ENCODE measurements at places on chromosomes 2 and 18.
A peak's percentile ranks its signal among the peaks of the same experiment; 100 is the strongest.

GRCh38 chr2:235598532-235599531 lies 105.0 kb downstream of the AGAP1 start:
- DNase-seq = no peak

- DNase-seq = no peak
Measured at GRCh38 chr2:148237911-148238310, 217.0 kb downstream of the MBD5 start.

- DNase-seq = no peak
Measured at GRCh38 chr18:55302167-55302833, 285.7 kb downstream of the TCF4 start.

GRCh38 chr2:164675027-164675426 lies 53.7 kb upstream of the GRB14 start:
- peak; percentile 18 for DNase-seq

GRCh38 chr2:162266460-162266760 lies 23.2 kb upstream of the FAP start:
- peak; percentile 44 for DNase-seq

DNA sequence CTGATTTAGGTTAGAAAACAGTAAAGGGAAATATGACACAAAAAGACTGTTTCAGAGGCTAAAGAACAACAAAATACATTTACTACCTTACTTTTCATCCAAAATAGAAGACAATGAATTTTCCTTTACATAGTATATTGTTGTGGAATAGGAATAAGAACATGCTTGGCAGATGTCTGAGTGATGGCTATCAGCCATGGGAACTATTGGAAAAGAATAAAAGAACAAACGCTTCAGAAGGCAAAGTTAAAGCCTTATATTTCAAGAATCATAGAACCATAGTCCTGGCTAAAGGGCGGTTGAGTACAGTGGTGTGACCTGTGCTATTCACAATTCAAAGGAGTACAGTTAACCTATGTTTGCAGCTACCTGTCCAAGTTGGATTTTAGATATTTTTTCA lies 73.9 kb upstream of the NRXN1 start:
- no peak for DNase-seq

DNA sequence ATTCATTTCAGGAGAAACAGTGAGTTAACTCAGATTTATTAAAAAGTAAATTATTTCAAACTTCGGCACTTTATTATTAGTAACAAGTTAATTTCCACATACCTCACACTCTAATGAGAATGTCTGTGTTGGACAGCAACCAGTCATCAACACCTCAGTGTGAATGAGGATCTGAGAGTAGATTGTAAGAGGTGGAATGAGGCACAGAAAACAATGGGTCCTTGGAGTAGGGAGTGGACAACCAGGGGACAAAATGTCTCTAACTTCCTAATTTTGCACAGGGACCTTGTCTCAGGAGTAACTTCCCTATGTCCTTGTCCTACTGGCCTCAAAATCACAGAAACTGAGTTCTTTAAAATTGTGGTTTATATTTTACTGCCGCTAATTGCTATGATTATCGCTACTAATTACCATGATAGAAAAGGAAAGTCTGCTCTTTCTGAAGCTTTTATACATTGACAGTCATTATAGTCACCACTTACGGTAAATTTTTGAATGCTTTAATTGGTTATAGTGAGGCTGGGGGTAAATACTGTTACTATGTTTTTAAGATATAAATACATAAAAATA lies 82.2 kb upstream of the LRPPRC start:
- no peak for DNase-seq

DNA sequence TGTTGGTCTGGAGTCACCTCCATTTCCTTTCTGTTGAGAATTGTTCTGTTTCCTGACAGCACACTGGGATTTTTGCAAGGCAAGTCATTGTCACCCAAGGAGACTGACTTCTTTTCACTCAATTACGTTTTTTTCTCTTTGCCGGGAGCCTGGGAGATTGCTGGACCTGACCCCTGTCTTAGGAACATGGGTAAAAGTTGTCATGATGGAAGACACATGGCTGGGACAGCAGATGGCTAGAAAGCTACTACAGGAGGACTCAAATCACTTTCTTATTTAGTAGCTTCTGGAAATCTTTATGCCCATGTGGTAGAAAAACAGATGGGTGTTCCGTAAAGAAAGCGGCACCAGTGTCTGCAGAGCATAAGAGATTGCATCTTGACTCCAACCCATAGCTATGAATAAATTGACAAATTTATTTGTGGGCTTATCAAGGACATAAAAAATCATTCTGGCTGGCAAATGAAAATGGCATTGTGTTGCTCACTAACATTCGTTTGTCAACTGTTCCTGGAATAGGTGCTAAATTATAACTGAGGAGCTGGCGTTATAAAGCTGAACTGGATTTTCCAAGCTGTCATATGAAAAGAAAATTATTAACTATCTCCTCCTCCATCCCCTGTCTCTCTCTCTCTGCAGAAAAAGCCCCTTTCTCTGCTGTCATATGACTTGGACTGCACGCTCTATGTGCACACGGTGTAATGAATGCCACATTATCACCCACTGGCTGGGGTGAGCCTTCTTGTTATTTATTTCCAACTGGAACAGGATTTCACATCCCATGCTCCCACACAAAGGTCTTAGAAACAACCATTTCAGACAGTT lies 159.8 kb downstream of the SH3RF3 start:
- DNase-seq = no peak

DNA sequence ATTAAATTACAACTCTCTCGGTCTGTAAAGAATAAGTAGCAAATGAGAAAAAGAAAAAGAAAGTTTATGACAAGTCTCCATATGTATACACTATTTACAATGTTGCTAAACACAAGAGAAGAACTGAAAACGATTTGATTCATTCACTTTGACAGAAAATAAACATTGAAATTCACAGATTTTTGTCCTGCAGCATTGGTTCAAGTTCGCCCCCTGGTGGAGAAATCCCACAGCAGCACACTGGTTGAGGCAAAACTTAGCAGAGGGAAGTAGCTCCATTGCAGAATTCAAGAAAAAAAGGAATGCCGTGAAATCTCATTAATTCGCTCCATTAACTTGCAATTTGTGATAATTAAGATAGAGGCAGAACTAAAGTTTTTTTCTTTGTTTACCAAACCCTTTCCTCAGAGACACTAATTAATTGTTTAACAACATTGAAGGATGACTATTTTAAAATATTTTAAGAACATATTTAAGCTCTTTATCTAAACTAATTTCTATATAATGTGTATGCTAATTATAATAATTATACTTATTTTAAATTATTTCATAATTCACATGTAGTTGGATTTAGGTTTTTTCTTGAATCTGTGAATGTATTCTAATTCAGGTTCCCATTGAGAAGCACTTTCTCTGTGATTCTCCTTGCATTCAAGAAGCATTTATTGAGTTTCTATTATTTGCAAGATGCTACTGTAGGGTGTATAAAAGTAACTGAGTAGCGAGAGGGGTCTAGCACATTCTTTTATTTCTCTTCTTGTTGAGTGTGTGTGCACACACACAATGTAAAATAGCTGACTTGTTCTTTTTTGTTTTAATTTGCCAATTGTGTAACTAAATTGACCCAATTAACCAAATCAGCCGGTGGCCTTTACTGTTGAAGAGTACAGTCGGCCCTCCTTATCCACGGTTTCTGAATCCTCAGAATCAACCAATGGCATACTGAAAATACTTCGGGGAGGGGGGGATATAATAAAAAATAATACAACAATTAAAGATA lies 74.1 kb downstream of the COL4A3 start:
- DNase-seq = peak; percentile 77

GRCh38 chr2:148305476-148305875 lies 284.6 kb downstream of the MBD5 start:
- DNase-seq = peak; percentile 18

- peak; percentile 61 for DNase-seq
Measured at GRCh38 chr2:217218269-217219163, 358.7 kb upstream of the TNP1 start.

DNA sequence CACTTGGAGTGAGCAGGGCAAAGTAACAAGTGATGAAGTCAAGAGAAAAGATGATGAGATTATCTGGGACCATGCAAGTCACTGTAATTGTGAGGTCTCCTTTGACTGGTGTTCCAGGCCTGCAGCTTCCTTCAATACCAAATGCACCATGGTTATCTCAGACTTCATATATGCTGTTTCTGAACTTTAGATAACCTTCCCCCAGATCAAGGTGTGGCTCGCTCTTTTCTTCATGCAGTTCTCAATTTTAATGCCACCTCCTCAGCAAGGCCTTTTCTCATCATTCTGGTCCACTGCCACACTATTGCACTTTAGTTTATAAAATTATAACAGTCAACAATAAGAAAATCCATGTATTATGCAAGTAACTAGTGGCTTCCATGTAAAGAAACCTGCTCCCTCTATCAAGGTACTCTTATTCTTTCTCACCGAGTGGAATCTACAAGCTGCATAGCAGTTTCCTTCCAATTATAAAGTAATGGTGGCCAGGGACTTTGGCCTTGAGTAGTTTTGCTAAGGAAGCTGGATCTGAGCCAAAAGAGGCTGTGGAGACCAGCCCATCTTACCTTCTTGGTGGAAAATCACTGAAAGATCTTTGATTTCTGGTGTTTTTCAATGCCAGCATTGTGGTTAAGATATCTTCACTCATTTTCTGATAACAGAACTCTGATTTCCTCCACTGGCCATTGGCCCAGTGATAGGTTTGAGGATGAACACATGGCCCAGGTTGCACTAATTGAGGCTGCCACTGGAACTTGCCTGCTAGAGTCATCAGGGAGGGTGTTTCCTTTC lies 113.6 kb downstream of the KCNE4 start:
- DNase-seq = no peak

GRCh38 chr2:38095996-38096861 lies 20.3 kb upstream of the CYP1B1 start:
- DNase-seq = no peak

GRCh38 chr2:24588294-24588693 lies 97.2 kb downstream of the NCOA1 start:
- no peak for DNase-seq

- DNase-seq = peak; percentile 29
Measured at GRCh38 chr2:226151157-226151556, 648.5 kb downstream of the IRS1 start.

GRCh38 chr2:86243950-86244733 lies 44.9 kb downstream of the MRPL35 start:
- no peak for DNase-seq

- DNase-seq = no peak
Measured at GRCh38 chr2:136204971-136205370, 87.0 kb upstream of the CXCR4 start.

GRCh38 chr2:145910416-145910815 lies 1390.5 kb upstream of the ZEB2 start:
- no peak for DNase-seq

DNA sequence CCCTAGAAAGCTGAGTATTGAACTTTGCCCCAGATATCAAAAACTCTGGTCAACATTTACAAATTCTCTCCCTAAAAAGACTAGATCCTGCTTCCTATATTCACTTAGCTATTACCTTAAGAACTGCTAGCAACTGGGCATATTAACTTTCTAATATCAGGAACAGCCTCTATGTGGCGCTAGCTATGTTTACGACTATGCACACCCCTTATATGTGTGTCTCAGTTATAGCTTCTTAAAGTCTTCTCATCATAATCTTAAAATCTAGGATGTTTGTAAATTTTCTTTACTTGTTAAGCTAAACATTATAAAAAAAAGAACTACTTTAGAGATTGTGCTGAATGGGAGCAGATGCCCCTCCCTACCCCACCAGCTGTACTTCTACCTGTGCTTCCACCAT lies 1.7 kb upstream of the STAMBP start:
- DNase-seq = no peak

DNA sequence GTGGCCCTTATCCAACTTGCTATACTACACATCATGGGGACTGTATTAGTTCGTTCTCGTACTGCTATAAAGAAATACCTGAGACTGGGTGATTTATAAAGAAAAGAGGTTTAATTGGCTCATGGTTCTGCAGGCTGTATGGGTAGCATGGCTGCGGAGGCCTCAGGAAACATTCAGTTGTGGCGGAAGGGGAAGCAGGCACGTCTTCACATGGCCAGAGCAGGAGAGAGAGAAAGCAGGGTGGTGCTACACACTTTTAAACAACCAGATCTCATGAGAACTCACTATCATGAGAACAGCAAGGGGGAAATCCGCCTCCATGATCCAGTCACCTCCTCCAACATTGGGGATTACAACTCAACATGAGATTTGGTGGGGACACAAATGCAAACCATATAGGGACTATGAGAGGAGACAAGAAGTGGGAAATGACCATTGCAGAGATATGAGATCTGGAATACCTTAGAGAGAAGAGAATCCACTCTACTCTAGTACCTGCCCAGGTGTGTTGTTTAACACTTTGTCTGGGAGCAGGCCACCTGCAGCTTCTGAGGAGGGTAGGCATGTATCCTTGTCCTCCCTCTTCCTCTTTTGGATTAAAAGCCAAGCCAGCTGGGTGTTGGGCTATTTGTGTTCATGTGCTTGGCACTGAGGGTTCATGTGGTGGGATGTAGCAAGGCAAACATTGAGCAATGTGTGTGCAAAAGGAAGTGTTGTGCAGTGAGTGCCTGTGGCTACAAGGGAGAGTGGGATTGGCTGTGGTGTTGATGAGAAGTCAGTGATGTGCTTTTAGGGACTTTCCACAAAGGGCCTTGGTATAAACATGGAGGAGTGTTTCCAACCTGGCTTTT lies 22.8 kb downstream of the TTLL4 start:
- no peak for DNase-seq

DNA sequence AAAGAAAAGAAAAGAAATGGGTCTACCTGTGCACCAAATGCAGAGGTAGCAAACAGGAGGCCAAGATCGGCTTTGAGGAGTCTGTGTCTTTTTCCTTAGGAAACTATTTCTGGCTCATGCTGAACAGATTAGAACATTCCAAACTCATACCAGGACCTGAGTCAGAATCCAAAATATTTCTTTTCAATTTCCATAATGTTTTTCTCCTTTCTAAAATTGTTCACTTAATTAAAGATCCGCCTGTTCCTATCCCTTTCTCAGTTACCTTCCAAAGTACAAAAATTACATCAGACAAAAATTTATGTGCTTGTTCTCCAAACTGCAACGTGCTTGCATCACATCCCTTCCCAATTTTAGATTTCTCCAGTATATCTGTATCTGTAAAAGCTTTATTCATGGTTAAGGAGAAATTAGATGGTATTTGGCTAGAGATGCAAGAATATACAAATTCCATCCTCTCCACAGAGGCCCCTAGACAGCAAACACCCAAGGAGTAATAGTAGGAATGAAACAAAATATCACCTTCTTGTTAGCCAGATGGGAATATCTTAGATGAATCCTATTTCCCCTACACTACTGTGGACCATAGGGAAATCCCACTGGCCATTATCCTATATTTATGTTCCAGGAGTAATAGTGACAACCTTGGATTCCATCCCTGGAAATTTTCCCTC lies 130.6 kb downstream of the LNPK start:
- DNase-seq = no peak

- DNase-seq = no peak
Measured at GRCh38 chr18:69689121-69689759, 258.4 kb downstream of the CD226 start.

- DNase-seq = peak; percentile 58
Measured at GRCh38 chr2:105329561-105330495, at the start of gene TGFBRAP1. TSS of gene TGFBRAP1 (minus strand) at chr2:105329735. CDS start at chr2:105308301, 21,434 bp downstream.

DNA sequence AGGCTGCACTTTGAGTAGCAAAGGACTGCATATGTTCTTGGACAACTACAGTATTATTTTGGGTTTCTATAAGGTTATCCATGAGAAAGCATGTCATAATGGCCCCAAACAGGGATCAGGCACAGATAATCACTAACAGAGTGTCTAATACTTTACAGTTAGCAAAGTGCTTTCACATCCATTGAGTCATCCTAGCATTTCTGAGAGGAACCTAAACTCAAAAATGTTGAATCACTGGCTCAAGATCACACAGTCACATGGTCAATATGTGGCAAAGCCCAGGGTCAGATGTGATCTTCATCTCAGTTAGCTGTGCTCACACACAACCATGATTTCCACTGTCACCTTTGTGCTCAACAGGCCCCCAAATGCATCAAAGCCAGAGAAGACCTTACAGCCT lies 156.1 kb upstream of the VRK2 start:
- no peak for DNase-seq
